ENCODE measurements at places on chromosomes 7 and 10.

- DNase-seq, result no peak
Observed at GRCh38 chr7:71937840-71938371, 474.2 kb downstream of the CALN1 start.

DNA sequence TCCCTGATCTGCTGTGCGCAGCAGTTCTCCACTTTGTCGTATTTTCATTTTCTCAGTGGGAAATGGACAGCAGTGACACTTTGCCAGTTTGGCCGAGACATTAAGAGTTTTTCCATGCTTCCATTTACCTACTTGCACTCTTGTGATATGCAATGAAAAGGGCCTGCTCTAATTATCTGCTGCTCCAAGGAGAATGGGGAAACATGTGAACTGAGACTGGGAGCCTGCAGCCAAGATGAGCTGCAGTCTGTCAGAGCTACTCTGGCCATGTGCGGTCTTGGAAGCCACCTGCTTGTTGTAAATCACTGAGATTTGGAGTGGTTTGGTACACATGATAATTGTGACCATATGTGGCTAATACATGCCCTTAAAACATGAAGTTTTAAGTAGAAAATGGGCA is 586.6 kb upstream of the POT1 start:
- no peak for DNase-seq

DNA sequence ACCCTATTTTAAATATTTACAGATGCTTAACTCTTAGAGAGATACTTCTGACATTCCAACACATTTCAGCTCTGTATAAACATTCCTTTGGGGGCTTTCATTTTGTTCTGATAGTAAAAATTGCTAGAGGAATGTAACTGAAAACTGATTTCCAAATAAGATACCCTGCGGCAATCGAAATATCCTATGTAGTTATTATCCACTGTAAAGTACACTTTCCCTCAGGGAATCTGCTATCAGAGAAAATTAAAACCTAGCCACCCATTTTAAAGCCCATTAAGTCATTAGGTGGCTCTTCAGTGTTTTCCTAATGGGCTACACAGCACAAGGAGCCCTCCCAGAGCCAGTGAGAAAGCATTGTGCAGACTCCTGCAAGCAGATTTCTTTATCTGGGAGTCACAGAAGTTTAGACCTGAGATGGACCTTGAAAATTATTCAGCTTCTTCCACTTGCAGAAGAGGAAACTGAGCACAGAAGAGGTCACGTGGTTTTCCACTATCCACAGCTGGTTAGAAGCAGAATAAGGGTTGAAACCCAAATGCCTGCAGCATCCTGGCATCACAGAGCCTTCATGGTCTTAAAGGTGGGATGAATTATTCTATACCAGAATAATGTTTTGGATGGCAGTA is 12.6 kb upstream of the CPVL start:
- DNase-seq, result no peak

GRCh38 chr7:104894726-104895521 is 119.1 kb upstream of the KMT2E start:
- no peak for DNase-seq

DNA sequence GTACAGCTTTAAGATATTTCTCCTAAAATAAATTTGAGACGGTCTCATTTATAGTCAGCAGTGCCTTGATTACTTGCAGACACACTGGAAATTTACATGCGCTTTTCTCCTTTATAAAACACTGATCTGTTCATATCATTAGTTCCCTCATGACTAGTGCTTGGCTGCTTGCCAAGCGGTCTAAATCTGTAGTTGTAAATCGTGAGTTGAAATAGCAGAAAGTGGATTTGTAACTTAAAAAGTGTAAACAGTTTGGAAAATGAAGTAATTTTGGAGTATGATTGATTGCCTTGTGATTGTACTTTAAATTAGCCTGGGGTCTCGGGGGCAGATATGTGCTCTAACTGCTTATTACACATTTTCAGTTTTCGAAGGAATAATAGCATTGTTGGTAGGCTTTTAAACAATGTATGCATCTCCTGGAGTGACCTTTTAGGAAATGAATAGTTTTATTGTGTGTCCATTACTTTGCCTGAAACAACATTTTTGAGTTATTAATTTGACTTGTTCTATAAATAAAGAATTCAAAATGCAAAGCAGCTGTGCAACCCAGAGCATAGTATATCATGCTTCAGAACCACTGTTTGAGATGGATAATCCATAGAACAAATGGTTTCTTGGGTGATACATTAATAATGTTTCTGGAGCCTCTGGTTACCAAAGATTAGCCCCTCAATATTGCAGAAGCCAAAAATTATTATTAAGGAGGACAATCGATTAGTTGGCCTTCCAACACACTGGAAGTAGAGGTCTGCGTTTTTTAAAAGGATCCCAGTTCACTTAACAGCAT is 73.3 kb downstream of the ARID5B start:
- no peak for DNase-seq

- DNase-seq, result no peak
Observed at GRCh38 chr7:111832174-111832573, 269.9 kb upstream of the IMMP2L start.

- DNase-seq, result no peak
Observed at GRCh38 chr7:151795168-151795811, 81.6 kb downstream of the PRKAG2 start.

- DNase-seq, result no peak
Observed at GRCh38 chr7:48042216-48042615, 6.9 kb downstream of the C7orf57 start.

GRCh38 chr10:14736043-14736442 is 38.7 kb downstream of the FAM107B start:
- DNase-seq, result no peak

- DNase-seq, result no peak
Observed at GRCh38 chr7:108385834-108386422, 70.3 kb downstream of the NRCAM start.

DNA sequence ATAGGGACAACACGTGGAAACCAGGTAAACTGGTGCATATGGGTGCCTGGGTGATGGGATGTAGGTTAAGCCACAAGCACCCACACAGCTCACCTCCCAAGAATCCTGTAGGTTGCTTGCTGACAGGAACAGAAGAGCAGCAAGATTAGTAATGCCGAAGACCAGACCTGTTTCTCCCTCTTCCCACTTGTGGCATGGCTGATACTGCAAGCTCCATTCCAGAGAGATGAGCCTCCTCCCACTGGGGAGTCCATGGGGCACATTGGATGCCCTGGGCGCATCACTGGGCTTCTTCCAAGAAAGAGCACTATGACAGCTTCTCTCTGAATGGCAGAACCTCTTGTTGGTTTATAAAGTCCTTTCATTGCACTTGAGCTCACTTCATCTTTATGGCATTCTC is 44.4 kb upstream of the LOXL4 start:
- no peak for DNase-seq

- no peak for DNase-seq
Observed at GRCh38 chr7:2465928-2466327, 10.3 kb downstream of the GRIFIN start.

GRCh38 chr7:88090671-88091070 is 129.2 kb downstream of the SRI start:
- DNase-seq, result no peak

- no peak for DNase-seq
Observed at GRCh38 chr7:157690058-157690832, 353.4 kb downstream of the DNAJB6 start.
